T-helper 9 cell (primary cell): ENCODE measurements at places on chromosomes 3 and 15.

- DNase-seq, result no peak
Measured at GRCh38 chr3:17179381-17180205, 294.8 kb downstream of the PLCL2 start.

DNA sequence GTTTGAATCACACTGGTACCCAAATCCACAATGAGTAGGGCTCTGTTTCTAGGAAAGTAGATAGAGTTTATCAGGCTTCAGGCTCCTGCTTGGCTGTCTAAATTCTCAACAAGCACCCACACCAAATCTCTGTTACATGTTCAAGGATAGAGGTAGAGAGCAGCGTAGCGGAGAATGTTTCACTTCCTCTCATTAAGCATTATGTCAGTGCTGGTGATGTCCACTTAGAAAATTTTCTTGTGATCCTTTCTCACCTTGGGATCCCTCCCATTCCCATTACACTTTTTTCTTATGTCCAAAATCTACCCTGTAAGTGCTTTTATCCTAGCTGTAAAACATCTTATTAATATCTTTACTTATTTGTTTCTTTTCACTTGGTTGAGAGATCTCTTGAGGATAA lies 34.7 kb upstream of the GCSAM start:
- no peak for DNase-seq

DNA sequence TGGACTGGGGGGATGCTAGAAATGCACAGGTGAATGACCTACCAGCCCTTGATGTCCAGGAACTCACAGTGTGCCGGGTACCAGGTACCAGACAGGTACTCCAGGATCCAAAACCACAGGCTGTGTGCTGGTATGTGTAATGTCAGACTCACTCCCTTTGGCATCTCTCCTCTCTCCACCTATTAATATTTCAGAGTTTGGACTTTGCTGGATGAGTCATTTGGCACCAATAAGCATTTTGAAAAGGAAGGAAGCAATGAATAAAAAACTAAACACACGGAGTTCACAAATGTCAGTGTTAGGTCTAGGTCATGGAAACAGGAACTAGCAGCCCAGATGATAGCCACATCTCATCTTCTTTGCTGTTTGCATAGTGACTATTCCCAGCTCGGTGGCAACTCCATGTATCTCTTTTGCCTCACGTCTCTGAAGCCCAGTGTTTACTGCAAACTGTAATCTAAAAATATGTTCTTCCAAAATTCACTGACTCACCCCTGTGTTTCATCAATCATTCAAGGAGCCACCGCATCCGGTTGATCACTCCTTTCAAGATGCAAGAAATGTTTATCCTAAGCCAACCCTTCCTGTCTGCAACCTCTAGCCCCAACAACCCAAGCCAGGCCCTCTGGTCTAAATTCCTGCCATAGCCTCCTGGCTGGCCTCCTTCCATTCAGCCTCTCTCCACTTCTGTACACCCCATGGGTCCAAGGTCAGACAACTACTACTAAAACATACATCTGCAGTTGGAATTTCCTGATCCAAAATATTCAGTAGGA lies 8.4 kb downstream of the ITGB5 start:
- DNase-seq, result no peak

DNA sequence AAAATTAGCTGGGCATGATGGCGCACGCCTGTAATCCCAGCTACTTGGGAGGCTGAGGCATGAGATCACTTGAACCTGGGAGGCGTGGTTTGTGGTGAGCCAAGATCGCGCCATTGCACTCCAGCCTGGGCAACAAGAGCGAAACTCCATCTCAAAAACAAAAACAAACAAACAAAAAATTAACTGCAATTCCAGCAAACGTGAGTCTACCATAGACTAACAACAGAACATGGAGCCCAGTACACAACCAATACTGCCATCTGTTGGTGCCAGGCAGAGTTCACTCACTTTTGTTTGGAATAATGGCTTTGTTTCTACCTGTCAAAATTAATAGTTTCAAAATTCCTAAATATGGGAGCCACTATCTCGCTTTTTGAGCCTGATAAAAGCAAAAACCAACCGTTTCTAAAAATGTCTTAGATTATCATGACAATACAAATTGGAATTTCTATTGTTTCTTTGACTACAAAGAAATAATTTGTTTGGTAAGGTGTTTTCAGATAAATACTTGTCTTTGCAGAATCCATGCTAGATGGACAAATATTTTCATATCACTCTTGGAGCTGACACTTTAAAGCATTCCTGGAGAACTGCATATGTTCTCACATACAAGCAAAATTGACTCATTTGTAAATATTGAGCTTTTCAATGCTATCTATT lies 45.0 kb downstream of the GPR176 start:
- DNase-seq, result peak; percentile 8

DNA sequence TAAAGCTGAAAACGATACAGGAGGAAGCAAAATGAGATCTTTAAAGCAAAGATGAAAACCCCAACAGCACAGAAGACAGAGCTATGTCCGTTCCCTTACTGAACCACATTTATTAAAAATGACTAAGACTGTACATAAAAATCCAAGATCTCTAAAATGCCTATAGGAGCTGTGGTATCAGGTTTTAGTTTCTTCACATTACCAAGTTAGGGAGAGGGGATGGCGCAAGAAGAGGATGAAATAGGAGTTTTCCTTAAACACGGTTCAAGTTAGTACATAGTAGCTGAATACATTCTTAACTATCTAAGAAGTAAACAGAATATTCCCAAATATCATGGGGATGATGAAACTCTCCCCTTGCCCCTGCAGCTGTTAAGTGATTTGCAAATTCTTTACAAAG lies 6.3 kb downstream of the EOMES start:
- no peak for DNase-seq

DNA sequence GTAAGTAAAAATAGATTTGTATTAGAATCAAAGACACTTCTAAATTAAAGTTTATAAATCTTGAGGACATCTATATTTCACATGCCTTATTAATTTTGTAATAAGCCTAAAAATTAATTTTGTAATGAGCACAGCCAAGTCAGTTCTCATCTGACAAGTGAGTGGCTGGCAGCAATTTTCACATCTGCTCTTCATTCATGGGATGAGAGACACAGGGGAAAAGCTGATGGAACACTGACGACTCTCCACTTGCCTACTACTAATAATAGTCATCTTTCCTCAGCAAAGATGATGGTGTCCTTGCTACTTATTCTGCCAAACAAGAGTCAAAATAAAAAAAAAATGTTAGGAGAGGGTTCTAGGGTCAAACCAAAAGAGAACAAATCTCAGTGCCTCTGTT lies 14.4 kb upstream of the CMSS1 start:
- DNase-seq, result no peak

DNA sequence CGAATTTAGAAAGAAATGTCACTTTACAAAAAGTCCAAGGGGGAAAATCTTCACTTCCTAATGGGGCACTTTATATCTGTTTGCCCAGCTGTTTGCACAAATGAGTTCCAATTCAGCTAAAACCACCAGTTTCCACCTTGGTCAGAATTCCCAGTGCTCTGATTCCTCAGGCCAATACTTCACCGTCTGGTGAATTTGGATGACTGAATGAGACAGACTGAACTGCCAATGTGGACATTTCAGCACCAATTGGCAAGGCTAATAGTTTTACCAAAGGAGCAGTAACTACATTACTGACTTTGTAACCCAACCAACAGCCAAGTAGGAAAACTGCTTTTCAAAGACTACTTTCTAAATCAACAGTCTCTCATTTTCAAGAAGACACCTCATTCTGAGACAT lies 51.8 kb downstream of the ABI3BP start:
- no peak for DNase-seq

- peak; percentile 44 for DNase-seq
Measured at GRCh38 chr15:91271565-91272153, 171.6 kb downstream of the SV2B start.

DNA sequence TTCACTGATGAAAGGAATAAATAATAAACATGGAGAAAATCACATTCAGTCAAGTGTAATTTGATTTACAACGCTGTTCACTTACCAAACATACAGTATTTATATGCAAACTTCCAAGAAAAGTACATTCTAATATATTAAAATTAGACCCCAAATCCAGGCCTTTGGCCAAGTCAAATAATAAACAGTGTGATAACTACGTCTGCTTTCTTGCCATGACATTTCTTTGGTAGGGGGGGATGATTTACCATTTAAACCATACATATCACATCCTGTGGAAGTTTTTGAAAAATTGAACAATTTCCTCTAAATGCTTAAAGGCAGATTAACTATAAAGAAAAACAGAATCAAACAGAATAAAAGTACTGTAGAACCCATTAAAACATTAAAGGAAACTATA lies 368.2 kb upstream of the WNT5A start:
- DNase-seq, result no peak

DNA sequence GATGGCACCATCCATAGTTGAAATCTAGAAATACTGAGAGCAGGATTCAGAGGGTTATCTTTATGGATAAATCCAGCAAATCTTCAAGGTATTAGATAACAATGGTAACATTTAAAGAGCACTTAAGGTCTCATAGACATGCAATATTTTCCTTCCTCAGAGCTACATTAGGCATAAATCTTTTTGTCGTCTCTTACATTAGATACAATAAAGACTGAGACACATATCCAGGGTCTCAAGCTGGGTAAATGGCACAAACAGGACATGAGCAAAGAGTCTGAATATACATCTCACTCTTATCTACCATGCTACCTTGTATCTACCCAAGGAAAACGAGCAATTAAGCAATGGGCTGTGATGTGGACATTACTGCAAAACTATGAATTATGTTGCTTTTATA lies 927.3 kb upstream of the EPHA6 start:
- no peak for DNase-seq

DNA sequence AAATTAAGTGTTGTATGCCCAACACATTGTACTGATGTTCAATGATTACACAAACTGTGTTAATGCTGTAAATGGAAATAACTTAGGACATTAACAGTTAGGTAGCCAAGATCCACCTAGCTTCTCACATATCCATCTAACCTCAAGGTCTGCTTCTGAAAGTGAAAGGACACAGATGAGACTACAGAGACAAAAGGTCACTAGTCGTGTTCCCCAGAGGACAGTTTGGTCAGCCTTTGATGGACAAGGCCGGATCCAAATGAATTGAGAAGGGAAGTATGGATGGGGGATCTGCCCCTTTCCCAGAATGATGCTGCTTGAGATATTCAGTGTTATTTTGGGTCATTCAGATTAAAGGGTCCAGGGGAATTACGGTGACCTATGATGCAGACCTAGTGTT lies 17.2 kb downstream of the ALDH1A2 start:
- DNase-seq, result no peak

GRCh38 chr3:130900959-130901358 lies 7.1 kb downstream of the ATP2C1 start:
- DNase-seq, result no peak

GRCh38 chr15:65110676-65111292 lies 4.2 kb downstream of the UBAP1L start:
- no peak for DNase-seq

DNA sequence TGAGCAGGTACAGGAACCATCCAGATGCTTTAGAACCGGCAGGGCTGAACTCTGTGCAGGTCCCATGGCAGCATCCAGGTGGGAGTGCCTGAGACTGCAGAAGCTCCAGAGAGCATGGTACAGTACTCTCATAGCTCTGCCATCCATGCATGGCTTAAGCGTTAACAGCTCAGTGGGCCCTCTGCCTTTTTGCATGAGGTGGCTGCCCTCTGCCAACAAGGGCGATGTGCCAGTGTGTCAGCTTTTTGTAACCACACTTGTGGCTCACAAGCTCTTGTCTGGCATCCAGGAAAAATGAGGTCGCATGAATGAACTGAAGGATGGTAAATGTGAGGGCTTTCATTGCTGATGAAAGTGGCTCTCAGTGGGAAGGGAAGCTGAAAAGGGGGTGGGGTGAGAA lies 950.1 kb downstream of the DIPK2A start:
- no peak for DNase-seq

DNA sequence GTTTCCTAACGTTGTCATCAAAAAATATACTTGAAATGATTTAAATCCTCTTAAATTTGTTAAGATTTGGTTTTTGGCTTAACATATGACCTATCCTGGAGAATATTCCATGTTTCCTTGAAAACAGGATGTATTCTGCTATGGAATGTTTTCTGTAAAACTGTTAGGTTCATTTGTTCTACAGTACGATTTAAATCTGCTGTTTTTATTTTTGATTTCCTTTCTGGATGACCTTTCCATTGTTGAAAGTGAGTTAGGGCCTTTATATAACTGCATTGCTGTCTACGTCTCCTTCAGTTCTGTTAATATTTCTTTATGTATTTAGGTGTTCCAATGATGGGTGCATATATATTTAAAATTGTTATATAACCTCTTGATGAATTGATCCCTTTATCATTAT lies 465.3 kb upstream of the ALCAM start:
- no peak for DNase-seq

- no peak for DNase-seq
Measured at GRCh38 chr3:148937467-148938255, 53.7 kb upstream of the GYG1 start.

GRCh38 chr3:186035277-186035676 lies 73.6 kb downstream of the ETV5 start:
- DNase-seq, result no peak

DNA sequence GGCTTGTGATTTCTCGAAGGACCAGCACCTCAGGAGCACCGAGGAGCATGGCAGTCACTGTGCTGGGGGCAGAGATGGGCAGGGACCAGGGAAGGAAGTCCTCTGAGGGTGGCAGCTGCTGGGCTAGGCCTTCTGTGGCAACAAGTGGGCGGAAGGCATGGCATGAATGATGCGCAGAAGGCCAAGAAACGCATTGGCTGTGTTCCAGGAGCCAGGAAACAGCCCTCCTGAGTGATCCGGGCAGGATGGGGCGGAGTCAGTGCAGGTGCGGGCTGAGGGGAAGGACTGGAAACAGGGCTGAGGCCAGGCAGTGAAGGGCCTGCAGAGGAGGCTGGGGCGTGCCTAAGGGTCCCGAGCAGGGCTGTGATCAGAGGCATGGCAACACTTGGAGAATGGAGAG lies 23.6 kb downstream of the MRPS11 start:
- DNase-seq, result no peak

DNA sequence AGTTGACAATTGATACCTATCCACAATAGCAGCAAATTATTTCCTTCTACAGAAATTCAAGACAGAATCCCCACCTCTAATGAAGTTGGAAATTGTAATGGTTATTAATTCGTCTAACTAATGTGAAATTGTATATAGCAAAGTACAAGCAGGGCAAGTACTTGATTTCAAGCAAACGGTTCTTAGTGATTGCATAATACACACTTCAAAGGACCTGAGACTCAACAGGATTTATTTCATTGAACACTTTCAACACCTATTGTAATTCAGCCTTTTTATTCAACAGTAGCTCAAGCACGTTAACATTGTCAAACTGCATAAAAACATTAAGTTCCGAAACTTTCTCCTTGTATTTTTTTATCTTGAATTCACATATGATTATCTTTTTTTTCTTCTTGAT lies 40.2 kb upstream of the AGTR1 start:
- DNase-seq, result no peak

- no peak for DNase-seq
Measured at GRCh38 chr15:58046467-58046866, 19.0 kb downstream of the ALDH1A2 start.

GRCh38 chr3:142628801-142629200 lies 32.6 kb downstream of the PLS1 start:
- DNase-seq, result no peak

GRCh38 chr15:52653431-52653964 lies 25.7 kb downstream of the ATOSA start:
- DNase-seq, result no peak

- no peak for DNase-seq
Measured at GRCh38 chr15:65887565-65887964, 18.3 kb downstream of the RAB11A start.
